H9 (cell line): ENCODE measurements at places on chromosomes 5 and 9. TPM values are rescaled to one million over a fixed set of nuclear protein-coding genes. Genes with fewer than 3 reads are reported as not detected.

MOCS2 gene
- total RNA-seq, result 23.6 and 24.8 TPM in 2 replicates

- no peak for DNase-seq
These were observed 251.0 kb downstream of the TUSC1 start for GRCh38 chr9:25427290-25427689.

DNA sequence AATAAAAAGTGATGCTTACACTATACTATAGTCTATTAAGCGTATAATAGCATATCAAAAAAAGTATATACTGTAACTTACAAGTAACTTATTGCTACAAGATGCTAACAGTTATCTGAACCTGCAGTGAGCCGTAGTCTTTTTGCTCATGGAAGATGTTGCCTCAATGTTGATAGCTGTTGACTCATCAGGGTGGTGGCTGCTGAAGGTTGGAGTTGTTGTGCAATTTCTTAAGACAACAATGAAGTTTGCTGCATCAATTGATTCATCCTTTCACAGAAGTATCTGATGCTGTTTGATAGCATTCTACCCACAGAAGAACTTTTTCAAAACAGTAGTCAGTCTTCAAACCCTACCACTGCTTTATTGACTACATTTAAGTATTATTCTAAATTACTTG lies 7.8 kb upstream of the C9orf40 start:
- DNase-seq, result no peak

GRCh38 chr9:114482593-114482992 lies 22.7 kb downstream of the WHRN start:
- no peak for DNase-seq

GRCh38 chr9:93089481-93089991 lies 6.5 kb upstream of the CARD19 start:
- peak; percentile 23 for DNase-seq

GRCh38 chr9:105483618-105484017 lies 35.8 kb downstream of the FSD1L start:
- DNase-seq, result no peak

PCA3 gene
- not detected in 2 replicates for total RNA-seq

GZMA gene
- total RNA-seq, result not detected in 2 replicates

DNA sequence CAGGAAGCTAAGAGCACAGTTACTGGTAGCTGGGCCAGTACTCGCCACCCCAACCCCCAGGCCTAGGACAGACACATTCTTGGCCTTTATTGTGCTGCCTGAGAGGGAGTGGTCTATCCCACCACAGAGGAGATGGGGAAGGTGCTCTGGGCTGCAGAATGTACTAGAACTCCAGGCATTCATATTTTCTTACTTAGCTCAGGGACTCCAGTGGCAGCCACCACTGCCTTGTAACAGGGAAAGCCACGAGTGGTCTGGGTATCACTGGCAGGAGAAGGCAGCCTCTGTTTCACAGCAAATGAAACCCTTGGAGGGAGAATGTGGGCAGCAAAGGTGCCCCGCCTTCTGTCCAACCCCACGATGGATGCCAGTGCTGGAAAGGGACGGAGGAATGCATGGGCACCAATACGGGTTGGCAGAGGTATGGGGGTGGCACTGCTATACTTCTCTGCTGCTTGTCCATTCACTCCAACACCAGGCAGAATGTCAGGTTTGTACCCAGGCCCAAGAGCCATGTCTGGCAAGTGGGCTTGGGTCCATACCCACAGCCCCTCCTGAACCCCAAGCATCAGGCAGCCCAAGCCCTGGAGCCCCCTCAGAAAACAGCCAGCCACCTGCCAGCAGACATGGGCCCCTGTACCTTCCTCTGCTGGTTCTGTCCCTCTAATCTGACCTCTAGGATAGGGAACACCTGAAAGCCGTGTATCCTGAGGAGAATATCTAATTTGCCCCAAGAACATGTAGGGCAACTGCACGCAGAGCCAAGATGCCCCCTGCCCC lies 4.6 kb downstream of the SEPTIN8 start:
- no peak for DNase-seq

LECT2 gene
- not detected in 2 replicates for total RNA-seq

TARS1 gene
- 388 and 417 TPM in 2 replicates for total RNA-seq

BHMT gene
- total RNA-seq, result 0.72 and 1.4 TPM in 2 replicates

DNA sequence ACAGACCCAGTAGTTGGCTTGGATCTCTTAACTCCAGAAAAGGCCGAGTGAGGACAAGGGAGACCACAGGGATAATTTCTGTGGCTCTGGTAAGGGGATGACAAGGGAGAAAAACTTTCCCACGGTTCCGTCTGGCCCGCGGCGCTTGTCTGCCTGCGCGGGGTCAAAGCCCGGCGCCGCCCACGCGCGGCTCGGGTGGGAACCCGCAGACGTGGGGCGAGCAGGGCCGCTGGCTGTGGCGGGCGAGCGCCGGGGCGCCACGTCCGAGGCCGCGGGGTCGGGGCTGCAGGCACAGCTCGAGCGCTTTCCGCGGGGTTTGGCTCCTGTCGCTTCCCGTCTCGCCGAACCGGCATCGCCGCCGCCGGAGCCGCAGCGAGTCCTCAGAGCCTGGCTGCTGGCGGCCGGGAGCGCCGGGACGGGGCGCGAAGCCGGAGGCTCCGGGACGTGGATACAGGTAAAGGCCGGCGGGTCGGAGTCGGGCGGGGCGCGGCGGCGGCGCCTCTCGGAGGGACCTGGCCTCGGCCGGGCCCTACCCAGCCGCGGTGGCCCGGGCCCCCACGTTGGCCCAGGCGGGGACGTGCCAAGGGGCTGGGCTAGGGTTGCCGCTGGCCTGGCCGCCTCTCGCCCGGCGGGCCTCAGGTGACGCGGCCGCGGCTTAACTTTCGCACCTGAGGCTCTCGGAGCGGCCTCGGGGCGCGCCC lies at the start of gene RNF180:
TSS of gene RNF180 (plus strand) at position 344 of the 701 bp plus-strand sequence. CDS start 34,965 bp downstream, outside the sequence.
- peak; percentile 71 for DNase-seq

DNA sequence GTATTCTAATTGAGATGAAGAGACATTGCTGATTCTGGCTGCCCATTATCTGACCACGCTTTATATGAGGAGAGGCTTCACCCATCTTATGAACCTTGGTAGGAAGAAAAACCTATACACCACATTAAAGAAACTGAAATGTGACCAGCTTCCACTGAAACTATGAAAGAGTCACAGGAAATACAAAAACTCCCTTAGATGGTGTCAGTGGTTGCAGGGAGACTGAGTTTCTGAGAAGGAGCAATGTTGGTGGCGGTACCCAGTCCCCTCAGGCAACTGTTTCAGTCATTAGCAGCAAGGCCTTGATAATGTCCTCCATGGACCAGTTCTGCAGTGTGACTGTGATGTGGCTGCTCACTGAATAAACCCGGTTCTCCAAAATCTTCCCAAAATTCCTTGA lies 110.5 kb upstream of the FTMT start:
- DNase-seq, result no peak

ACOT12 gene
- total RNA-seq, result not detected in 2 replicates

- DNase-seq, result peak; percentile 97
These were observed at the start of gene C5orf15 for GRCh38 chr5:133968204-133968980. Gene C5orf15 (minus strand): TSS chr5:133968625. CDS start chr5:133968584, 41 bp downstream.

- DNase-seq, result no peak
These were observed 14.3 kb downstream of the DAP start for GRCh38 chr5:10746711-10747110.

DNA sequence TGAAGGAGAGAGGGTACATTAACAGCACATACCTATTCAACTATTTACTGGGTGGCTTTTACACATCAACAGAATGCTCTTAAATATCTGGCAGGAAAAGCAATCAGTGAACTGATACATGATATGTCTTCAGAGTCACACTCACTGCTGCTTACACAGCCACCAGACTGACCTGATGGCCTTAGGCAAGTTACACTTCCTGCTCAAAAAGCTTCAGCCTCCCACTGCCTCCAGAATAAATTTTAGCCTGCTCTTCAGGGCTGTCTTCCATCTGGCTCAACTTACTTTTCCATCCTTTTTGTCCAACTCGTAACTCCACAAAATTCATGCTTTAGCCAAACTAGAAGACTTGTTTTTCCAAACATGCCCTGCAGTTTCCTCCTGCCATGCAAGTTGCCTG lies 10.7 kb downstream of the LOX start:
- peak; percentile 29 for DNase-seq

DNA sequence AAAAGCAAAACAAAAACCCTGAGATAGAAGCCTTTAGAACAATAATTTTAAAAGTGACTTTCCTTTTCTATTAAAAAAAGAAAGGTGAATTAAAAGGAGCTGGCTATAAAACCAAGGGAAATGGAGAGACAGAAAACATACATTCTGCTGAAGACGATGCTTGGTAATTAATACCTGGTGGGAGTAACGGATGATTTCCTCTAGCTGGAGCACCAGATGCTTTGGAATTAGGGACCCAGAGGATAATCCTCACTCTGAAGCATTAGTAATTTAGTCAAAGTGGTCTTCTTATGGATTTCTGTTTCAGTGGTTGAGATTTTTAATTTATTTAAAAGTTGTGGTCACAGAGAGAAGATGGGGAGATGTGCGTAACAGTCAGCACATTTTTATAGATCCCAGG lies 982.5 kb downstream of the TLE4 start:
- no peak for DNase-seq

- DNase-seq, result no peak
These were observed 53.7 kb downstream of the HMCN2 start for GRCh38 chr9:130319300-130319699.

GRCh38 chr9:79895232-79895631 lies 323.5 kb downstream of the TLE4 start:
- no peak for DNase-seq

- peak; percentile 47 for DNase-seq
These were observed 34.8 kb upstream of the PRDM12 start for GRCh38 chr9:130629443-130630070.

SLC34A3 gene
- total RNA-seq, result not detected in 2 replicates

- no peak for DNase-seq
These were observed 599.9 kb downstream of the ISL1 start for GRCh38 chr5:51983161-51983560.

DNA sequence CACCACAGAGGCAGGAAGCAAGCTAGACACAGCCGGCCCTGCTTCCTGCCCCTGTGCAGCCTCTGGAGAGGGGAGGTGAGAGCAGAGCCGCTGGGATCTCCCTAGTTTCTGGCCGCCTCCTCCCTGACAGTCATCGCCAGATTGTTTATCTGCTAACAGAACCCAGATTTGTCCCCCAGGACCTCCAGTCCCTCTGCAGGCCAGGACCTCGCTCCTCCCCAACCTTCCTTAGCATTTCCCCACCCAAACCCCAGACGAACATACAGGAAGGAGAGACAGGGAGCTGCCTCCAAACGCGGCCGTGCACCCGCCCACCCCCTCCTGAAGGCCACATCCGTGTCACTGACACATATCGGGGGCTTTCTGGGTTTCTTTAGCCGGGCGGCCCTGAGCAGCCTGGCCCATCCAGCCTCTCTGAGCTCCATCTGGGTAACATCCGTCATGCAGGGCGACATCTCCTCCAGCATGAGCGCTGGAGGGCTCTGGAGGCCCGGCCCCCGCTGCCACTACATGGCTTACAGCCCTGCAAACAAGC lies 47.5 kb downstream of the DBH start:
- DNase-seq, result no peak

DNA sequence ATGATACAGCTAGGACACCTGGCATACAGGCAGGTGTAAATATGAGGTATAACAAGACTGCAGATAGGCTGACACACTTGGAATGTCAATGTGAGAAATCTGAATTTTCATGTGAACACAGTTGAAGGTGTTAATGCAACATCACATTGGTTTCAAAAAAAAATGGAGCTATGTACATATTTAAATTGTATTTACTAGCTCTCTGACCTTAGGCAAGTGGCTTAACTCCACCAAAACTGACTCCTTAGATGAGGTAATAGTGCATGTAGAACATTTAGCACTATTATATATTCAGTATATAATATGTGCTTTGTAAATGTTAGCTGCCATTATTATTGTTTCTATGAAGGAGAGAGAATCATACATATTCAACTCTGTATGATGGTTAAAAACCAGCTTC lies 48.0 kb downstream of the HTR4 start:
- DNase-seq, result no peak

DNA sequence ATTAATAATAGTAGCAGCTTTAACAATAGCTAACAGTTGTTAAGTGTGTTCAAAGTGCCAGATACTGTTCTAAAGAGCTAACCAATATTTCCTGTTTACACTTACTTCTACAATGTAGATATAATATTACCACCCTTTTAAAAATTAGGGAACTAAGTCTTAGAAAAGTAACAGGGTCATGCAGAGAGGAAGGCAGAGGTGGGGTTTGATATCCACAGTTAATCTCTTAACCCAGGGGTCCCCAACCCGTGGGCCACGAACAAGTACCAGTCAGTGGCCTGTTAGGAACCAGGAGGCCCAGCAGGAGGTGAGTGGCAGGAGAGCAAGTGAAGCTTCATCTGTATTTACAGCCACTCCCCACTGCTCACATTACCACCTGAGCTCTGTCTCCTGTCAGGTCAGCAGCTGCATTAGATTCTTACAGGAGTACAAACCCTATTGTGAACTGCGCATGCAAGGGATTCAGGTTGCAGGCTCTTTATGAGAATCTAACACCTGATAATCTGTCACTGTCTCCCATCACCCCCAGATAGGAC lies 89.1 kb downstream of the ACTL7B start:
- peak; percentile 62 for DNase-seq

- no peak for DNase-seq
These were observed 22.3 kb upstream of the OMD start for GRCh38 chr9:92446536-92446935.

GRCh38 chr5:32601623-32602295 lies 16.4 kb downstream of the SUB1 start:
- DNase-seq, result no peak

DNA sequence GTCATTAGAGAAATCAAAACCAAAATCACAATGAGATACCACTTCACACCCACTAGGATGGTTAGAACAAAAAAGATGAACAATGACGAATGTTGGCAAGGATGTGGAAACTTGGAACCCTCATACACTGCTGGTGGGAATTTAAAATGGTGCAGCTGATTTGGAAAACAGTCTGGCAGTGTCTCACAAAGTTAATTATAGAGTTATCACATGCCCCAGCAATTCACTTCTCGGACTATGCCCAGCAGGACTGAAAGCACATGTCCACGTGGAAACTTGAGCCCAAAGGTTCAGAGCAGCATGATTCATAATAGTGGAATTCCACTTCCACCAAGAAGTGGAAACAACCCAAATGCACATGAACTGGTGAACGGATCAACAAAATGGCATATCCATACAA lies 85.0 kb upstream of the HRH2 start:
- DNase-seq, result no peak

FUT7 gene
- total RNA-seq, result not detected in 2 replicates

BSPRY gene
- 4.5 and 5.1 TPM in 2 replicates for total RNA-seq

GPR150 gene
- 0.11 TPM in 1 of 2 replicates, not detected in the other for total RNA-seq

DNA sequence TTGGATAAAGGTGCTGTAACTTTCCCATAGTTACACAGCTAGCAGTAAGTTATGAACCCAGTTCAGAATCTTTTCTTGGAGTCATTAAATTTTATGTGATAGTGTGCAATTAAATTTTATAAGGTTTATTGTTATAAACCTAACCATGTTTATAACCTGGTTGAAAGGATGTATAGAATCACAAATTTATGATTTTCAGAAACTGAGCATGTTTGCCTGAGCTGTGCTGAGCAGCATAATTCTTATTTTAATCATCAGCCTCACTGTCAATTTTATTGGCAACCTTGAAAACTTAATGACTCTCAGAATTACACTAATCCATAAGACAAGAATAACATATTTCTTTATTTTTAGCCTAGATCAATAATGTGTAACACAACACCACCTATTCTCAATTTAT lies 46.9 kb downstream of the ADAMTS19 start:
- no peak for DNase-seq
